Cardiac ventricle fibroblast (primary cell): ENCODE measurements at places on chromosomes 5 and 9. TPM values are rescaled to one million over a fixed set of nuclear protein-coding genes. Genes with fewer than 3 reads are reported as not detected.

Gene FOXD4L5
- total RNA-seq = 0.37 TPM in 1 of 2 replicates, not detected in the other

Gene KCNV2
- total RNA-seq = not detected in 2 replicates

Gene PCSK1
- 17.7 and 30.1 TPM in 2 replicates for total RNA-seq

Gene LCN9
- not detected in 2 replicates for total RNA-seq

Gene CBY3
- not detected in 2 replicates for total RNA-seq

Gene OSMR
- 135 and 137 TPM in 2 replicates for total RNA-seq

Gene HK3
- not detected in 2 replicates for total RNA-seq

Gene DRD1
- total RNA-seq = not detected in 2 replicates

Gene PCDHGA7
- 9.9 and 10.7 TPM in 2 replicates for total RNA-seq

Gene PRKAA1
- 57.2 and 64.6 TPM in 2 replicates for total RNA-seq

Gene DYNC2I2
- 16.5 and 18.5 TPM in 2 replicates for total RNA-seq

Gene PCDHA9
- 0.05 TPM in 1 of 2 replicates, not detected in the other for total RNA-seq

Gene WDR38
- not detected in 2 replicates for total RNA-seq

Gene PAEP
- total RNA-seq = not detected in 2 replicates

Gene PCDHB6
- 0.06 and 0.39 TPM in 2 replicates for total RNA-seq

Gene RPL7A
- 3,323 and 3,336 TPM in 2 replicates for total RNA-seq

Gene TTC16
- not detected in 2 replicates for total RNA-seq

Gene CCDC69
- 9.3 and 11.7 TPM in 2 replicates for total RNA-seq

Gene PCDHGB6
- 2.6 and 3.6 TPM in 2 replicates for total RNA-seq
